Lung (tissue), 17 donors: ENCODE measurements at places on chromosomes 4 and X. TPM values are rescaled to one million over a fixed set of nuclear protein-coding genes. Genes with fewer than 3 reads are reported as not detected.

The GRPEL1 gene
- 39.1 TPM for polyA plus RNA-seq

The AFF2 gene
- polyA plus RNA-seq = 1.5 TPM

The CHIC1 gene
- polyA plus RNA-seq = 2.1 TPM

The SFRP2 gene
- polyA plus RNA-seq = 0.68 TPM

The EFNB1 gene
- polyA plus RNA-seq = 30.4 TPM
